HCT116 (cell line): ENCODE measurements at places on chromosomes 7 and 10. TPM values are rescaled to one million over a fixed set of nuclear protein-coding genes. Genes with fewer than 3 reads are reported as not detected.

DNA sequence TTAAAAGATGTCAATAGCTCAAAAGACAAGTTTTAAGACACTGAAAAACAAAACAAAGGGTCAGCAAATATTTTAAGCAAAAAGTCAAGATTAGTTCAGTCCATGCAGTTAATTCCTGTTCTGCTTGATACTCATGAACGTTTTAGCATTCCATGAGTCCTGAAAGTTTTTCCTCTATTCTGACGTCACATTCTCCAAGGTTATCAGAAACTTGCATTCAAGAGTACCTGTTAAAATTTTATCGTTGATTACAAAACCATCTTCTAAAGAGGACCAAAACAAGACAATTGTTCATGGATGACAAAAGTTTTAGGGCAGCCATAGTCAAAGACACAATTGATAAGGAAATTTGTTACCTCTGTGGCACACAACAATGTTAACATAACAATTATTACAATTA is 52.5 kb upstream of the VOPP1 start:
- no peak for DNase-seq

DNA sequence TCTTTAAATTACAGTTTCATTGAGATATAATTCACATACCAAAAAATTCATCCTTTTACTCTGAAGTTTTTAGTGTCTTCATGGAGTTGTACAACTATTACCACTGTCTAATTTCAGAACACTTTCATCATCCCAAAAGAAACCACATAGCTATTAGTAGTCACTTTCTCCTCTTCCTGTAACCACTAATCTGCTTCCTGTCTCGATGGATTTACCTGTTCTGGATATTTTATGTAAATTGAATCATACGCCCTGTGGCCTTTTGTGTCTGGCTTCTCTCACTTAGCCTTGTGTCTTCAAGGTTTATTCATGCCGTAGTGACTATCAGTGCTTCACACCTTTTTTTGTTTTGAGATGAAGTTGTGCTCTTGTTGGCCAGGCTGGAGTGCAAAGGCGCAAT is 135.5 kb downstream of the DOCK1 start:
- no peak for DNase-seq

GRCh38 chr10:30993155-30993554 is 38.5 kb downstream of the ZNF438 start:
- no peak for DNase-seq

The LRRTM3 gene
- total RNA-seq: not detected

The SNX10 gene
- 26.9 TPM for total RNA-seq

The GRM8 gene
- 0.05 TPM for total RNA-seq

The PPP1R17 gene
- not detected for total RNA-seq

The TRIM73 gene
- total RNA-seq: 8.8 TPM
